ENCODE measurements at places on chromosomes 1 and 21. TPM values are rescaled to one million over a fixed set of nuclear protein-coding genes. Genes with fewer than 3 reads are reported as not detected.

DNA sequence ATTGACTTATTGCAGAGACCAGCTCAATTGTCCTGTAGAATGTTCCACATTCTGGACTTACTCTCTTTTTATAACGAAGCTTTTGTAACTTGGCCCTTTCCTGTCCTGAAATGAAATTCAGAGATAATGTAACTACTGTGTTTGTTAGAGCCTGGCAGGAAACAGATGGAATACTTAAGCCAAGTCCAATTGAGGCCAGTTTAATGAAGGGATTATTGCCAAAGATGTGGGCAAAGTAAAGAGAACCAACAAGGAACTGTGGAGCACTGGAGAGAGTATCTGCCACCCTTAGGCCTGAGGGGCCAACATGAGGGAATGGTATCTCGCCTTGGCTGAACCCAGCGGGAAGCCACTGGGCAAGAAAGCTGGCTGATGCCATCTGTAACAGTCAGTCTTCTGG, 32.9 kb downstream of the MFSD2A start:
- H3K4me1 ChIP-seq = no peaks in the 10 kb centered on the region
- no peaks in the 10 kb centered on the region for H3K36me3 ChIP-seq
- DNase-seq = no peak
- H3K4me3 ChIP-seq = no peak overlapping the region

Gene GSTM2
- 73.0 TPM for polyA plus RNA-seq

- H3K4me3 ChIP-seq = no peak overlapping the region
- H3K36me3 ChIP-seq = no peaks in the 10 kb centered on the region
- DNase-seq = no peak
- H3K27me3 ChIP-seq = no peaks in the 10 kb centered on the region
- no peak overlapping the region for H3K27ac ChIP-seq
These were observed 59.7 kb downstream of the XCL2 start for GRCh38 chr1:168484083-168484482.

GRCh38 chr1:29629814-29630516, 393.6 kb downstream of the PTPRU start:
- no peak overlapping the region for H3K27ac ChIP-seq
- H3K27me3 ChIP-seq = no peaks in the 10 kb centered on the region
- DNase-seq = no peak
- no peaks in the 10 kb centered on the region for H3K4me1 ChIP-seq
- H3K36me3 ChIP-seq = no peaks in the 10 kb centered on the region
- no peak overlapping the region for H3K4me3 ChIP-seq

- H3K27me3 ChIP-seq = no peaks in the 10 kb centered on the region
- no peaks in the 10 kb centered on the region for H3K36me3 ChIP-seq
These were observed 706.3 kb downstream of the ADGRL2 start for GRCh38 chr1:82507011-82507410.

DNA sequence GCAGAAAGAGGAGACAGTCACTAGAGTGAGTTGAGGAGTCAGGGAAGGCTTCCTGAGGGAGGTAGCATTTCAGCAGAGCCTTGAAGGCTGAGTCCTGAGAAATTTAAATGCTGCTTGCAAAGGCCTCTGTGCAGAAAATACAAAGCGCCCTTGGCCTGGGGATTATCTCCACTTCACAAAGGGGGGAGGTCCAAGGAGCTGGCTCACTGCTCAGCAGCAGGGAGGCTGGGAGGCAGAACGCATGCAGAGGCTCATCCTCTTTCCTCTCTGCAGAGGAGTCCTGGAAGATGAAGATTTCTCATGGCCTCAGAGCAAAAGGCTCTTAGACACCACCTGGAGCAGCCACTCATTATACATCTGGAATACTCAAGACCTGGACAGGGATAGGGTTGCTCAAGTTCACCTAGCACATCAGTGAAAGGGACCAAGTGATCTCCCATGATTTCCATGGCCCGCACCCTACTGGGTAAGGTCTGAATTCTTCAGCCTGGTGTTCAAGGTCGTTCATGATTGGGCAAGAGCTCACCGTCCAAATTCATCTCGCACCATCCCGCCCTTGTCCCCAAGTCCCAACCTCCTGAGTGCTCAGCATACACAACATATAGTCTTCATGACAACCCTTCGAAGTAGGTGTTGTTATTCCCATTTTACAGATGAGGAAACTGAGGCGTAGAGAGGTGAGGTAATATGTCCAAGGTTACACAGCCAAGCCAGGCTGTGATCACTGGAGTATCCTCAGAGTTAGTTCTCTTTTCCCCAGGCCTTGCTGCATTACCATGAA, 9.0 kb downstream of the SLC1A7 start:
- no peaks in the 10 kb centered on the region for H3K36me3 ChIP-seq
- no peaks in the 10 kb centered on the region for H3K4me1 ChIP-seq
- no peak overlapping the region for H3K4me3 ChIP-seq
- H3K27me3 ChIP-seq = no peaks in the 10 kb centered on the region
- DNase-seq = no peak

DNA sequence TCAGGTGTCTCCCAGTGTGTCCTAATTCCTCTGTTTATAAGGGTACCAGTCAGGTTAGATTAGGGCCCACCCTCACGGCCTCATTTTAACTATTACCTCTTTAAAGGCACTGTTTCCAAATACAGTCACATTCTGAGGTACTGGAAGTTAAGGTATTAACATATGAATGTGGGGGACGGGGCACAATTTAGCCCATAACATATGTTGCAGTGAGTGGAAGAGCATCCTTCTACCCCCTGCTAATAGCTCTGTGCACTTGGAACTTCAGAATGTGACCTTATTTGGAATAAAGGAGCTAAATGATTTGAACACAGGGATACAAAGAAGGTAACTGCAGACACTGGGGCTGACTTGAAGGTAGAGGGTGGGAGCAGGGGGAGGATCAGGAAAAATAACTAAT, 67.3 kb upstream of the ADGRL2 start:
- DNase-seq = no peak
- no peaks in the 10 kb centered on the region for H3K36me3 ChIP-seq
- no peaks in the 10 kb centered on the region for H3K4me1 ChIP-seq
- no peak overlapping the region for H3K4me3 ChIP-seq

Gene DENND2C
- polyA plus RNA-seq = 0.27 TPM

- peaks cover 13% of the 10 kb centered on the region for H3K4me1 ChIP-seq
- no peak overlapping the region for H3K27ac ChIP-seq
- no peak for DNase-seq
- H3K36me3 ChIP-seq = no peaks in the 10 kb centered on the region
- no peak overlapping the region for H3K4me3 ChIP-seq
- no peaks in the 10 kb centered on the region for H3K27me3 ChIP-seq
These were observed 16.3 kb downstream of the PDZK1 start for GRCh38 chr1:145690587-145691558.

DNA sequence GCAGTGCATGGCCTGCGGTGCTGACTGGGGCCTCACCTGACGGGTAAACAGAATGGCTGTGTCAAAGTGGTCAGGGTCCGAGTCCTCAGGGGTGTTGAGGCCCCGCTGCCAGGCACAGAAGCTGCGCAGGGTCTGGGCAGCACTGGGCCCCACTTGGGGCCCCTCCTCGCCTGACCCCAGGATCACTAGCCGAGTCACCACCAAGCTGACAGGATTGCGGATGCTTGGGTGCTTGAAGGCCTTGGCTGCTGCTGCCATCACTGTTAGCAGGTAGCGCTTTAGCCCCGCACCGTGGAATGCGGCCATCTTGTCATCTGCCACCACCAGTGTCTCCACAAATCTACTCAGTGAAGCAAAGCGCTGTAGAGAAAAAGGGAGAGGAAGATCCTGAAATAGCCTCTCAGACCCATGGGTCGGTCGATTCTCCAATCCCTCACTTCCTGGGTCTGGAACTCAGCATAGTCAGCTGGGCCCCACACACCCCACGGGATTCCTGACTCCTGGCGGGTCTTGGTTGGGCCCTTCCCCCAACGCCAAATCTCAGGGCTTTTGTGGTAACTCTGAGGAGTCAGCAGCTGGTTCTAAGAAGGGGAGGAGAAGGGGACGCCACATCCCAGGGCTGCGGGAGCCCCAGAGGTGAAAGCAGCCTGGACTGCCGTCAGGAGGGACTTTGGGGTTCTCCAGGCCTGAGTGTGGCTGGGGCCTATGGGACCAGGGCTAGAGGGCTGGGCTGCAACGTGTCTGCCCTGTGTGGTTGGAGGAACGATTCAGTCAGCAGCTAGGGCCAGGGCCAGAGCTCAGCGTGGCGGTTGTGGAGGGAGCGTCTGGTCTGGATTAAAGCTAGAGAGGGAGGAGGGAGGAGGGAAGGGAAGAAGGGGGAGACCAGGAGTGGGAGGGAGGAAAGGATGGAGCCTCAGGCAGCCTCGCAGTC, 2.1 kb downstream of the ADAMTS4 start:
- H3K4me1 ChIP-seq = peaks cover 61% of the 10 kb centered on the region
- H3K4me3 ChIP-seq = no peak overlapping the region
- no peak for DNase-seq
- no peaks in the 10 kb centered on the region for H3K27me3 ChIP-seq
- H3K27ac ChIP-seq = no peak overlapping the region

DNA sequence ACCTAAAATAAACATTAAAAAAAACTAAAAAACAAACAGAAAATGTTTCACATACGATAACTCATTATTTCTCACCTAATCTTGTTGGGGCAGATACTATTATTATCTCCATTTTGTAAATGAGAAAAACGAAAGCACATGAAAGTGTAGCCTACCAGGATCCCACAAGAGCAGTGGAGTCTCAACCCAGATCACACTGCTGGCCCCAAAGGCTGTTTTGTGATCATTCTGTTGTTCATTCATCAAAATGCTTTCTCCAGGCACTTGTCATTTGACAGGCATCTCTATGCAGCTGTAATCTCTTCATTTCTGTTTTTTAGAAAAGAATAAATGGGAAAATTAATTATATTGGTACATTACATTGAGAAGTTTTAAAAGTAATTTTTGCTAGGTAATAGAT, 67.5 kb downstream of the AK5 start:
- no peak overlapping the region for H3K4me3 ChIP-seq
- H3K27ac ChIP-seq = no peak overlapping the region
- H3K36me3 ChIP-seq = no peaks in the 10 kb centered on the region
- H3K4me1 ChIP-seq = no peaks in the 10 kb centered on the region

Gene USH2A
- not detected for polyA plus RNA-seq

DNA sequence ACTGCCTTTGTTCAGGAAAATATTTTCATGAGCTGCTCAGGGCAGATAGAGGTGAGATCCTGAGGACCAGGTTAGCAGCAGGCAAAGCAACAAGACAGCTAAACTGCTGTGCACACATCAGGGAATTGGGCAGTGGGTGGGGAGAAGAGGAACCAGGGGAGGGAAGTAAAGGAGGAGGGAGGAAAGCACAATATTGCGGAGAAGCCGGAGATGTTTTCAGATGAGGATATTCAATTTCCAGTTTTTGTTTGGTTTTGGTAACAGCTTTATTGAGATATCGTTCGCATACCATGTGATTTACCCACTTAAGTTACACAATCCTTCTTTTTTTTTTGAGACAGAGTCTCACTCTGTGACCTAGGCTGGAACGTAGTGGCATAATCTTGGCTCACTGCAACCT, 34.5 kb downstream of the EPHA10 start:
- DNase-seq = no peak
- H3K4me1 ChIP-seq = no peaks in the 10 kb centered on the region
- no peak overlapping the region for H3K4me3 ChIP-seq
- H3K27ac ChIP-seq = no peak overlapping the region
- H3K36me3 ChIP-seq = no peaks in the 10 kb centered on the region
- peaks cover 10% of the 10 kb centered on the region for H3K27me3 ChIP-seq

DNA sequence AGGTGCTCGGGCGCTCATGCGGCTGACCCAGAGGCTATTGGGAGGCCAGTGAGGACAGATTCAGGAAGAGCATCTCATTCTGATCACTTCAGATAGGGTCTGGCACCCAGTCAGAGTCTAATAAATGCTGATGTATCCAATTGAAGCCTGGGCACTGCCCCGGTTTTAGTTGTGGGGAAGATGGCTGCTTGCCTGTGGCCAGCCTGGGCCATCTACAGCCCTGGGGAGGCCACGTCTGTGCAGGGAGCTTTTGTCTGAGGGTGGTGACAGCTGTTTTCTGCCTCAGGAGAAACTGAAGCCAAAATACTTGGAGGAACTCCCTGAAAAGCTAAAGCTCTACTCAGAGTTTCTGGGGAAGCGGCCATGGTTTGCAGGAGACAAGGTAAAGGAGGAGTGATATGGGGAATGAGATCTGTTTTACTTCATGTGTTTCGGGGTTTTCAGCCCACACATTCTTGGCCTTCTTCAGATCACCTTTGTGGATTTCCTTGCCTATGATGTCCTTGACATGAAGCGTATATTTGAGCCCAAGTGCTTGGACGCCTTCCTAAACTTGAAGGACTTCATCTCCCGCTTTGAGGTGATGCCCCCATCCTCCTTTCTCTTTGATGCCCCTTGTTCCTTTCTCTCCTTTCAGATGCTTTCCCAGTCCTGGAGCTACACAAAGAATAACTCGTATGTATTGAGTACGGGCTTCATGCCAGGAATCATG, 2.8 kb downstream of the GSTM5 start:
- no peak overlapping the region for H3K4me3 ChIP-seq
- no peak for DNase-seq
- H3K27me3 ChIP-seq = no peaks in the 10 kb centered on the region
- no peaks in the 10 kb centered on the region for H3K4me1 ChIP-seq
- H3K27ac ChIP-seq = no peak overlapping the region

Gene SLAMF6
- 50.5 TPM for polyA plus RNA-seq

- no peak overlapping the region for H3K4me3 ChIP-seq
- no peaks in the 10 kb centered on the region for H3K27me3 ChIP-seq
- DNase-seq = no peak
- no peaks in the 10 kb centered on the region for H3K36me3 ChIP-seq
- no peaks in the 10 kb centered on the region for H3K4me1 ChIP-seq
These were observed 1041.4 kb upstream of the ADGRL2 start for GRCh38 chr1:80759354-80759753.

Gene DRAM2
- 223 TPM for polyA plus RNA-seq

DNA sequence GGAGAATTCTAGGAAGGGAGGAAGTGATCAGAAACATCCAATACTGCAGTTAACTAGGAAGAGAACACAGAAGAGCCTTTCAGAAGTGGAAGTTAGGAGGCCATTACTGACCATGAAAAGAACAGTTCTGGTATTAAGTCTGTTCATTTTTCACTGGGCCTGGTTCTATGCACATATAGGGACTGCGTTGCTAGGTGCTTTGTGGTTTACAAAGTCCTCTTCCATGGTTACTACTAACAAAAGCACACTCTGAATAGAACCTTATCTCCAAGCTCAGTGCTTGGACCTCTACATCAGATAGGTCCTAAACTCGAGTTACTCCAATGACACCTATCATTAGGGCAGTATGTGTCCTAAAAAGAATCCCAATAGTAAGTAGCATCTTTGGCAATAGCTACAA, 75.4 kb downstream of the RPAP2 start:
- no peaks in the 10 kb centered on the region for H3K27me3 ChIP-seq
- no peak overlapping the region for H3K4me3 ChIP-seq
- no peak for DNase-seq

GRCh38 chr21:45010860-45011259, 63.5 kb upstream of the ADARB1 start:
- no peak for DNase-seq
- no peaks in the 10 kb centered on the region for H3K36me3 ChIP-seq
- peaks cover 29% of the 10 kb centered on the region for H3K27me3 ChIP-seq
- H3K4me1 ChIP-seq = no peaks in the 10 kb centered on the region

DNA sequence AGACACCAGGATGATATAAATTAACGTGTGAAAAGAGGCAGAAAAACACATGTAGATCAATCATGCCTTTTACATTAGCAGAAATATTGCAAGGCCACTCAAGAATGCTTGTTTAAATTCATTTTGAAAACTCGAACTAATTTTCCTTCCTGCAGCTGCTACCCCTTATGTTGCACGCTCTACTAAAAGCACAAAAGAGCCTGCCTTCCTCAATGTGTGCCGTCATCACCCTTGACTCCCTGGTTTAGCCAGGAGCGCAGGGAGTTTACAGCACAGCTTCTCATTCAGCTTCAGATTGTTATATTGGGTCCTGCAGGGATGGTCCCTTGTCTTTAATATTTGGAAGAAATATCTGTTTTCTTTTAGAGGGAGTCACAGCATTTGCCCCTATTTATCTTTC, 10.1 kb upstream of the ST6GALNAC5 start:
- H3K4me1 ChIP-seq = no peaks in the 10 kb centered on the region
- H3K27ac ChIP-seq = no peak overlapping the region
- peaks cover 2% of the 10 kb centered on the region for H3K27me3 ChIP-seq
- H3K36me3 ChIP-seq = no peaks in the 10 kb centered on the region

Measured in B cell (primary cell).